CD4-positive, CD25-positive, alpha-beta regulatory T cell (primary cell): ENCODE measurements at places on chromosomes 7 and 10. TPM values are rescaled to one million over a fixed set of nuclear protein-coding genes. Genes with fewer than 3 reads are reported as not detected.

DNA sequence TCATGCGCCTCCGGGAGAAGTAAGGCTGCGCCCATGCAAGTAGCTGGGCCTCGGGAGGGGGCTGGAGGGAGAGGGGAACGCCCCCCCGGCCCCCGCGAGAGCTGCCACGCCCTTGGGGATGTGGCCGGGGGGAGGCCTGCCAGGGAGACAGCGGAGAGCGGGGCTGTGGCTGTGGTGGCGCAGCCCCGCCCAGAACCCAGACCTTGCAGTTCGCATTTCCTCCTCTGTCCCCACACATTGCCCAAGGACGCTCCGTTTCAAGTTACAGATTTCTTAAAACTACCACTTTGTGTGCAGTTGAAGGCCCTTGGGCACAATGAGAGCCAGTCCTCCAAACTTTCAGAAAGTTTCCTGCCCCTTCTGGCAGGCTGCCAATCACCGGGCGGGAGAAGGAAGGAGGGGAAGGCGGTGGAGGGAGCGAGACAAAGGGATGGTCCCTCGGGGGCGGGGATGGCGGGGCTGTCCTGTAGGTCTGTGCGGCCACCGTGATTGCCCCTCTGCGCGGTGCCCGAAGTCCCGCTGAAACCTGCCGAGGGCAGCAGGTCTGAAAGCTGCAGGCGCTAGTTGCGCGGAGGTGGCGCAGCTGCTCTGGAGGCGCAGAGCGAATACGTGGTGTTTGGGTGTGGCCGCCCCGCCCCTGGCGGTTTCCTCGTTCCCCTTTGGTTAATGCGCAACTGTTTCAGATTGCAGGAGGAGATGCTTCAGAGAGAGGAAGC lies 2.1 kb downstream of the VIM start:
- peak; percentile 81 for DNase-seq

GRCh38 chr10:84194424-84195043 lies at the start of gene CDHR1:
CDHR1 (plus strand) TSS chr10:84194537; CDS start chr10:84194761, 224 bp downstream.
- DNase-seq = peak; percentile 26

- DNase-seq = no peak
These were observed 18.0 kb upstream of the DLG5 start for GRCh38 chr10:77944519-77944918.

DNA sequence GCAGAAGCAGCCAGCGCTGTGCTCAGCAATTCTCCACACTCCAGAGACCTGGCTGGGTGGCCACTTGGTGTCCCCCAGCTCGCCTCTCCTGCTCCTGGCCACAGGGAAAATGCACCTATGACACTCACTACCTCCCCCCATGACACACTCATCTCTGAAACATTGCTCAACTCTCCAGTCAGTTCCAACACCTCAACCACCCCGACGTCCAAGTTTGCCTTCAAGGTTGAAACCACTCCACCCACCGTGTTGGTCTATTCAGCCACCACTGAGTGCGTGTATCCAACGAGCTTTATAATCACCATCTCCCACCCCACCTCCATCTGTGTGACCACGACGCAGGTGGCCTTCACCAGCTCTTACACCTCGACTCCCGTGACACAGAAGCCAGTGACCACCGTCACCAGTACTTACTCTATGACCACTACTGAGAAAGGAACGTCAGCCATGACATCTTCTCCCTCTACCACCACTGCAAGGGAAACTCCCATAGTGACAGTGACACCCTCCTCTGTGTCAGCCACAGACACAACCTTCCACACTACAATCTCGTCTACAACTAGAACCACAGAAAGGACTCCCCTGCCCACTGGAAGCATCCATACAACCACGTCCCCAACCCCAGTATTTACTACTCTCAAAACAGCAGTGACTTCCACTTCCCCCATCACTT lies 2.7 kb downstream of the MUC3A start:
- no peak for DNase-seq

DNA sequence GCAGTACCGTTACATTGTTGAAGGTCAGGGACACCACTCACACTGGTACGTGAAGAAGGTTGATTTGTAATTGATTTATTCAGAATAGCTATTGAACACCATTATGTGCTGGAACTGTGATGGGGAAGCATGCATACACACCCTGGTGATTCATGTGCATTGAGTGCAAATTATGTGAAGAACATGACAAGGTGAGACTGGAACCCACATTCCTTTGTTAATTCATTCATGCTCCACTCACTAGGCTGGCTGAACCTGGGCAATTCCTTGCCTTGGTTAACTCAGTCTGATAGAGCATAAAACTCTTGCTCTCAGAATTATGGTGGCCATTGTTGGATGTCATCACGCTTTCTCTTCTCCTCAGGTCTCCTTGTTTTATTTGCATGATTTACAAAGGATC lies 67.3 kb upstream of the TPK1 start:
- no peak for DNase-seq

DNA sequence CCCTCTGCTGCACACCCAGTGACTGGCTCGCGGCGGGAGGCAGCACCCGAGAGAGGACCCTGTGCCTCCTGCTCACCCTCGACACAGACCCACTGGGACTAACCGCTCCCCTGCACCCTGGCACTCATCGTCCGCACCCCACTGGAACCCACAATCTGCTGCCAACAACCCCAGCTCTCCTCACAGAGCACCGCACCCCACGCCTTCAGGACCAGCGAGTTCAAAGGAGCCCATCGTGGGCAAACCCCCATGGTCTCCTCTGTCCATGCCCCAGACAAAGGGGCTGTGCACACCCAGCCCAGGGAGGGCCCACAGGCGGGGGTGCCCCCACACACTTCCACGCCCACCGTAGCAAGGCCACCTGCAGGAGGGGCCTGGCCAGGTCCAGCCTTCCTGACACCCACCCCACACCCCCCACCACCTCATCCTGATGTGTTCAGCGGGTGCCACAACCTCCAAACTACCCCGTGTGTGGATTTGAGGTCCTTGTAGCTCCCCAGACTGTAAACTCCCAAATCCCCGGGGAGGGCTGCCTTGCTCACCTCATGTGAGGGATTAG lies 14.0 kb downstream of the RASGEF1A start:
- no peak for DNase-seq

DNA sequence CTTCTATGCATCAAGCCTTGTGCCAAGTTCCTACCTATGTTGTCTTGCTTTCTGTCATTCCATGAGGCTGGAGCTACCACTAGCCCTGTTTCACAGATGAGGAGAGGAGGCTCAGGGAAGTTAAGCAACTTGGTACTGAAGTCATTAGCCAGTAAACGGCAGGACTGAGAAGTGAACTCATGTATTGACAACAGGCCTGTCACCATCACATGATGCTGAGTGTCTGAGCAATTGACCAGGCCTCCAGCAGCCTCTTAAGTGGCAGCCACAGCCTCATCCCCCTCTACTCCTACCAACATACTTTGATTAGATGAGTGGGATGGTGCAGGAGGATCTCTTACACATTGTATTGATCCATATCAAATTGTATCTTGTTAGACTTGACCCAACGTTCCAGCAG lies 317.6 kb downstream of the GRID1 start:
- DNase-seq = no peak

DNA sequence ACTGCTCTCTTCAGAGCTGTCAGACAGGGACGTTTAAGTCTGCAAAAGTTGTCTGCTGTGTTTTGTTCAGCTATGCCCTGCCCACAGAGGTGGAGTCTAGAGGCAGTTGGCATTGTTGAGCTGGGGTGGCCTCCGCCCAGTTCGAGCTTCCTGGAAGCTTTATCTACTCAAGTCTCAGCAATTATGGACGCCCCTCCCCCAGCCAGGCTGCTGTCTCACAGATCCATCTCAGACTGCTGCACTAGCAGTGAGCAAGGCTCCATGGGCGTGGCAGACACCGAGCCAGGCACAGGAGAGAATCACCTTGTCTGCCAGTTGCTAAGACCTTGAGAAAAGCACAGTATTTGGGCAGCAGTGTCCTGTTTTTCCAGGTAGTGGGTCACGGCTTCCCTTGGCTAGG lies 98.1 kb downstream of the SDHAF3 start:
- DNase-seq = no peak

DNA sequence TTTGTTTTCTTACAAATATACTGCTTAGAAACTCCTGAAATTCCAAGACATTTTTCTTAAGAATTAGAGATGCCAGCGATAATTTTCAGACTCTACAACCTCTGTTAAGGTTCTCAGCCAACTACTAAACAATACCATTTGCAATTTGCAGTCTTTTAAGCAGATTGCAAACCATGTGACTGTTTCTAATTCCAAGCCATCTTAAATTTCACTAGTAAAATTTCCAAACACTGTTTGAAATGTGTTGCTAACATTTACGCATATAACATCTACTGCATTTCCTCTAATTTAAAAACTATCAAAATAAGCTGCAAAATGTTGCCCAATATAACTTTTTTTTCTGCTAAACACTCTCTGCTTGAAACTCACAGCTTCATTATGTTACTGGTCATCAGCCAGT lies 56.0 kb upstream of the MACROH2A2 start:
- no peak for DNase-seq

DNA sequence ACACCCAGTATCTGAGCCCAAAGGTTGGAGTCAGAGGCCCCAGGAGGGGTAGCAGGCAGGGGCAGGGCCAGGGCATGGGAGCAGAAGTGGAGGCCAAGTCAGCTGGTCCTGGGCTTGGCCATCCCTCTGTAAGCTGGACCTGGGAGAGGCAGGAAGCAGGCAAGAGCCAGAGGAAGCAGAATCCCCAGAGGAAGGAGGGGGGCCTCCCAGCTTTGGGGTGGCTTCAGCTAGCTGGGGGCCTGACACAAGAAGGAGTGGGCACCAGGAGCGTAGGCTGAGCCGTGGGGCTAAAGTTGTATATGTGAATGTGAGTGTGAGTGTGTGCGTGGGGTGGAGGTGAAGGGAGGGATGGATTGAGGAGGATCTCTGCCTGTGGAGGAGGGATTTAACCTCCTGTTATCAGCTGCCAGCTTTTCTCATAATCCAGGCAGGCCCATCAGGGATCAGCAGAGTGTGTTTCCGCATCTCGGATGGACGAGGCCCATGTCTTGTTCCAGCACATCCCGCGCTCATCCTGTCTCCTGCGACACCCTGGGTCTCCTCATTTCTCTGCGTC lies 54.0 kb downstream of the NEURL1 start:
- DNase-seq = no peak

Gene TSPAN12
- total RNA-seq = not detected

Gene OPN1SW
- total RNA-seq = not detected

Gene LDB3
- total RNA-seq = not detected
